ENCODE measurements at places on chromosomes 1 and 21. TPM values are rescaled to one million over a fixed set of nuclear protein-coding genes. Genes with fewer than 3 reads are reported as not detected.

- no peak overlapping the region for H3K27ac ChIP-seq
- no peak for DNase-seq
- H3K4me1 ChIP-seq = no peaks in the 10 kb centered on the region
- no peaks in the 10 kb centered on the region for H3K36me3 ChIP-seq
- no peaks in the 10 kb centered on the region for H3K27me3 ChIP-seq
- H3K4me3 ChIP-seq = no peak overlapping the region
Observed at GRCh38 chr21:45598109-45598508, 45.4 kb upstream of the PCBP3 start.

- H3K36me3 ChIP-seq = no peaks in the 10 kb centered on the region
- DNase-seq = no peak
- no peaks in the 10 kb centered on the region for H3K27me3 ChIP-seq
- peaks cover 23% of the 10 kb centered on the region for H3K4me1 ChIP-seq
- no peak overlapping the region for H3K4me3 ChIP-seq
- no peak overlapping the region for H3K27ac ChIP-seq
Observed at GRCh38 chr1:7389906-7390603, 381.0 kb upstream of the VAMP3 start.

GRCh38 chr1:200640963-200641401 lies 20.4 kb upstream of the KIF14 start:
- no peaks in the 10 kb centered on the region for H3K36me3 ChIP-seq
- DNase-seq = no peak
- no peak overlapping the region for H3K4me3 ChIP-seq
- no peaks in the 10 kb centered on the region for H3K4me1 ChIP-seq
- H3K27me3 ChIP-seq = no peaks in the 10 kb centered on the region

DNA sequence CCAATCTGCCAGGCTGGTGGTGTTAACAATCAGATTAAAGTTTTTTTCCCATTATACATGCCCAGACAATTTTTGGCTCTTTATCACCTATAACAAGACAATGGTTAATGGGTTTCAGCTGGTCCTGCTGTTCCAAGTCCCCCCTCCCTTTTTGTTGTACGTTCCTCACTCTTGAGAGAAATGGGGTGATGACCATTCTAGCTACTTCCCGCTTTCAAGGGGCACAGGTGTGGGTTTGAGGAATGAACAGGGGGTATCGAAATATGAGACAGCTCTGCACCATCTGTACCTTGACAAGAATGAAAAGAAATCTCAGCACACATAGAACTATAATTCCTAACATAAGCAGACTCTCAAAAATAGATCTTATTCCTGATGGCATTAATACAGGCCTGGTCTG lies 326.8 kb downstream of the PTPRU start:
- no peaks in the 10 kb centered on the region for H3K36me3 ChIP-seq
- H3K4me1 ChIP-seq = no peaks in the 10 kb centered on the region
- no peak for DNase-seq
- H3K27me3 ChIP-seq = no peaks in the 10 kb centered on the region

The SMIM11 gene
- 4.8 TPM for total RNA-seq
